ENCODE measurements at places on chromosomes 6 and 20.

DNA sequence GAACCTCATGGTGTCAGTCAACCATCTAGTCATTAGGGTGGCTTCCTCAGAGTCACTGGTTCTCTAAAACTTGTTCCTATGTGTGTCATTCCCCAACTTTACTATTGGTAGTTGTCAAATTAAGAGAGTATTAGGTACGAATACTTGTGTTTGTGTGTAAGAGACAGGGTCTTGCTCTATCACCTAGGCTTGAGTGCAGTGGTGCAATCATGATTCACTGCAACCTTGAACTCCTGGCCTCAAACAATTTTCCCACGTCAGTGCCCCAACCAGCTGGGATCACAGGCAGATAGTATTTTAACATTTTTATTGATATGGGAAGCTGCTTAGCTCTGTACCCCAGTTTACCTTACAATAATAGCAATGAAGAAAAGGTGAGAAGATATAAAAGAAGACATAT lies 50.6 kb downstream of the BMP6 start:
- DNase-seq = no peak

GRCh38 chr6:6818078-6818639 lies 229.6 kb downstream of the LY86 start:
- DNase-seq = no peak

DNA sequence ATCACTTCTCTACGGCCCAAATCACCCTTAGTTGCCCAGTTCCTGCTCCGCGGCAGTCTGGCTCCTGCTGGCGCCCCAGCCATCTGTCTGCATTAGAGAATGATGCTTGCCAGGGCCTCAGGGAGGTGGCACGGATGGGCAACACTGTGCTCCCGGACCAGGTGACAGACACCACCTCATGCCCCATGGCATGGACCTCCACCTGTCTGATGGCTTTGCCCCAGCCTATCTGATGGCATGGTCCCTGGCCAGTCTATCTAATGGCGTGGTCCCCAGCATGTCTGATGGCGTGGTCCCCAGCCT lies 18.8 kb upstream of the MRGBP start:
- DNase-seq = no peak

- no peak for DNase-seq
Measured at GRCh38 chr6:45377043-45377553, 636 bp downstream of the SUPT3H start.

DNA sequence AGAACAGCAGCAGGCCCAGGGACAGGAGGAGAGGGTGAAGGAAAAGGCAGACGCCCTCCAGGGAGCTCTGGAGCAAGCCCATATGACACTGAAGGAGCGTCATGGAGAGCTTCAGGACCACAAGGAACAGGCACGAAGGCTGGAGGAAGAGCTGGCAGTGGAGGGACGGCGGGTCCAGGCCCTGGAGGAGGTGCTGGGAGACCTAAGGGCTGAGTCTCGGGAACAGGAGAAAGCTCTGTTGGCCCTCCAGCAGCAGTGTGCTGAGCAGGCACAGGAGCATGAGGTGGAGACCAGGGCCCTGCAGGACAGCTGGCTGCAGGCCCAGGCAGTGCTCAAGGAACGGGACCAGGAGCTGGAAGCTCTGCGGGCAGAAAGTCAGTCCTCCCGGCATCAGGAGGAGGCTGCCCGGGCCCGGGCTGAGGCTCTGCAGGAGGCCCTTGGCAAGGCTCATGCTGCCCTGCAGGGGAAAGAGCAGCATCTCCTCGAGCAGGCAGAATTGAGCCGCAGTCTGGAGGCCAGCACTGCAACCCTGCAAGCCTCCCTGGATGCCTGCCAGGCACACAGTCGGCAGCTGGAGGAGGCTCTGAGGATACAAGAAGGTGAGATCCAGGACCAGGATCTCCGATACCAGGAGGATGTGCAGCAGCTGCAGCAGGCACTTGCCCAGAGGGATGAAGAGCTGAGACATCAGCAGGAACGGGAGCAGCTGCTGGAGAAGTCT lies 25.5 kb downstream of the C20orf173 start:
- DNase-seq = no peak

GRCh38 chr6:154356690-154357089 lies at the start of gene IPCEF1:
IPCEF1 (minus strand) TSS chr6:154356803; CDS start chr6:154265947, 90,856 bp downstream.
- no peak for DNase-seq

- DNase-seq = peak; percentile 21
Measured at GRCh38 chr6:99330159-99330558, 19.3 kb downstream of the FAXC start.

DNA sequence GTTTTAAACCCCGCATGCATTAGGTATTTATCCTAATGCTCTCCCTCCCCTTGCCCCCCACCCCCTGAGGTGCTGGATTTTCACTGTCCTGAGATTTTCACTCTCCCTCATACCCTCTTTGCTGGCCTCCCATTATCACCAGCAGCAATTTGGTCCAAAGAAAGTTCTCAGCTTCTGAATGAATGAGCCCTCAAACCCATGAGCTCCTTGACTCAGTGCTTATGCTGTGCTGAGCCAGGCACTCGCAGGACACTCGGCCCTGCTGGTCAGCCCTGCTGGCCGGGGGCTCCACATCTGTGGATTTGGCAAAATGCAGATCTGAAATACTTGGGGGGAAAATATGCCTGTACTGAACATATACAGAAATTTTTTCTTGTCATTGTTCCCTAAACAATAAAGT lies 153.2 kb upstream of the QKI start:
- no peak for DNase-seq

DNA sequence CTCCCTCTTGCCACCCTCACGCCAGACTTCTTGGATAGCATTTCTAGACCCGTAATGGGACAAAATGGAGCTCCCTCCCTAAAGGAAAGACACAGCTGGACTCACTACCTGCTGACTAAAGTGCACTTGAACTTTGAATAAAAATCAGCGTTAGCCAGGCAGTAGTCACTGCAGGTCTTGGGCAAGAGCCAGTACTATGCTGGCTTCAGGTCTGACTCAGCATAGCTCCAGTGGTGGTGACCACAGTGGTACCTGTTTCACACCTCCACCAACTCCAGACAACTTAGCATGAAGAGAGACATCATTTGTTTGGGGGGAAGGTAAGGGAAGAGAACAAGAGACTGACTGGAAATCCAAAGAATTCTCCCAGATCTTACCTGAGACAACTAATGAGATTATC lies 906.8 kb downstream of the GRIK2 start:
- DNase-seq = no peak

- DNase-seq = no peak
Measured at GRCh38 chr6:58198301-58198700, 880.9 kb downstream of the PRIM2 start.

DNA sequence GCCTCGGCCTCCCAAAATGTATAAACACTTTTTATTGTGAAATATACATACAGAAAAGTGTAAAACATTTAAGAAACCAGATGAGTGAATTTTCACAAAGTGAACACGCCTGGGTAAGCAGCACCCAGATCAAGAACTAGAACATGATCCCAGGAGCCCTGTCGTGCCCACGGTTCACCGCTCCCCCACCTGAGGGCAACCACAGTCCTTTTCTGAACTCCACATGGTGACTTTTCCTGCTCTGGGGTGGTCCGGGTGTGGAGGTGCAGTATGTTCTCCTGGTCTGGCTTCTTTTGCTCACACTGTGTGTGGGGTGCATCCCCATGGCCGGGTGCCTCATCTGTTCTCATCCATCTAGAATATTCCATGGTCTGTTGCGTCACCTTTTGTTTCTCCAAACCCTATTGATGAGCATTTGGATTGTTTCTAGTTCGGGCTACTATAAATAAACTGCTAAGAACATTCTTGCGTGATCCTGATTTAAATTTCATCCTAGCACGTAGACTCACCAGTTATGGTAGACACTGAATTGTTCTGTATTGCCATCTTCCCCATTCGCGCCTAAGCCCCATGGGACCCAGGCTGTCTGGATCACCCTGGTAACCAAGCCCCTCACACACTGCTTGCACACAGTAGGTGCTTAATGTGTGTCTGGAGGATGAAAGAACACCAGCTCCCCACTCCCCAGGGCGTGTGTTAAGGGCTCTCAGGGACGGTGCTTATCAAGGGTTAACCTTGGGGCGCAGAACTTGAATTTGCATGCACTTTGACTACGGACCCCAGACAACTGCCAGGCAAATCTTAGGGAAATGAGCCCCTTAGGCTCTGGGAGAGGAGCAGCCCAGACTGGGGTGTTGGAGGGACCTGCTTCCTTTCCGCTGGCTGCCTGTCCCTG lies 56.2 kb downstream of the CTCFL start:
- no peak for DNase-seq

- no peak for DNase-seq
Measured at GRCh38 chr6:33080127-33081089, 4.6 kb downstream of the HLA-DPB1 start.

DNA sequence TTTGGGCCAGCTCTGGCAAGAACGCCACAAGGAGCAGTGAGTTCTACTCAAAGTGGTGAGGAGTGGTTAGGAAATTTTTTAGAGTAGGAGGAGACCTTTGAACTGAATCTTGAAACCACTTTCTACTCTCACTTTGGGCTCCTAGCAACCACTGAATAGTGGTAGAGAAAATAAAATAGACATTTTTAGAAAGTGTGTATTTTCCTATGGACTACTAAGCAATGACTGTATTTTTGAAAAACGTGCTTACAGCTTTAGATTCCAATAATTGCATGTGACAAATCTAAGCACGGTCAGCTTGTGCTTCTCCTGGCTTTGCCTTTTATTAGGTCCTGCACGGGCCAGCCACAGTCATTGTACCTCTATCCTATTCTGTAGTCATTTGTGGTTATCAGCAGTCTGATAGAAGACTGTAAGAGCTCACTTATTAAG lies 8.7 kb upstream of the IFNGR1 start:
- no peak for DNase-seq

DNA sequence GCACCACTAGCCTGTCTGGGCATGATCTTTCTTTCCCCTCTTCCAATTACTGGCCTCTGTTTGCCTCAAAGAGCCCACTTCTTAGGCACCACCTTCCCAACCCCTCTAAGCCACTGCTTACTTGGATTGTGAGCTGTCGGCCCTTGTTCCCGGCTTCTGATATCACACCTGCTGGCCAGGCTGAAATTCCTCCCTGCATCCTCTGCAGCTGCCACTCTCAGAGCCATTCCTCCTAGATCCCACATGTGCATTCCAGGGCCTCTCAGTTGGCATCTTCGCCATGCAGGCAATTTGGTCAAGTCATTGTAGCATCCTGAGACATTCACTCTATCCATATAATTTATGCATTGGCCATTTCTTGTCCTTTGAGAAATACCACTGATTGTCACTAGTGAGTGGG lies 135.9 kb downstream of the OLIG3 start:
- no peak for DNase-seq

- no peak for DNase-seq
Measured at GRCh38 chr6:39924283-39924682, 10.0 kb downstream of the MOCS1 start.

- no peak for DNase-seq
Measured at GRCh38 chr6:55568808-55569439, 10.1 kb downstream of the HMGCLL1 start.

DNA sequence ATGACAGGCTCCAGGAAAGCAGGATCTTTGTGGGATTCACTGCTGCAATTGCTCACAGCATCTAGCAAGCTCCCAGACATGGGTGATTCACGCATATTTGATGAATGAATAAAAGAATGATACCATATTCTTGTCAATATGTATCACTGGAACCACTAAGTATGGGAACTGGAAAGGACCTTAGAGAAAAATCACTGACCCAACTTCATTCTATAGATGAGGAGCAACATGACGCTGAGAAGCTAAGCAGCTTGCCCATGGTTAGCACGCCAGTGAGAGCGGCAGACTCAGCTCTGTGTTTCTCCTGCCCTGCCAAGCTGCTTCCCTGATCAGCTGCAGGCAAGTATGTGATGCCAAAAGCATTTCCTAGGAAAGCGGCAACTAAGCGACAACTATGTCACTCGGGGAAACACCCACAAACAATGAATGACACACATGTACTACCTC lies 66.8 kb downstream of the PPP1R3G start:
- no peak for DNase-seq

DNA sequence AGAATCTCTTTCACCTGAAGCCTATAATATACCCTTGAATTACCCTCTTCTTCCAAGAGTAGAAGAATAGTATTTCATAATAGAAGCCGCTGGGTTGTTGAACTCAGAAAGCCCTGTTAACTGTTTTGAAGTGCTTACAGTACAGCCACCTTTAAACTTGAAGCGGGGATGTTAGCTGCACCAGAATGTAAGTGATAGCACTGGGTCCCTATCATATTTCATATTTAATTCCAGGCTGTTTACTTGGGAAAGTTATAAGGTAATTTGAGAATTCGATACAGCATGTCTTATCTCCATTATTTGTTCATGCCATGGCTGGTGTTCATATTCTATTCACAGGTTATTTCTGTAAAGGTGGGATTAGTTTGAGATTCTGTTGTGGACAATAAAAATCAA lies 63.5 kb upstream of the VSTM2L start:
- DNase-seq = no peak

DNA sequence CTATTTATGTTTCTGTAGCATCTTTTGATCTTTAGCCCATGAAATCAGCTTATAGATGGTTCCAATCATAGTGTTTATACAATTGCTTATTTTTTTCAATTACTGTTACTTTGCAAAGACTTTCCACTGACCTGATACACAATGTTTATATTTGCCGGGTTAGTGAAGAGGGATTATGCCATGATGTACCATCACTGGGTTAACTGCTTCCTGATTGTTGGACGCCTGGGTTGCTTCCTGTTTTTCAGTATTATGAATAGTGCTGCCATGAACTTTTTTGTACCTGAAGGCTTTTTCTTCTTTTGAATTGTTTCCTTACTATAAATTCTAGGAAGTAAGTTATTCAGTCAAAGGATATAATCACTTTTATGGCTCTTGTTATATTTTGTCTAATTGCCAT lies 6.9 kb downstream of the MANBAL start:
- DNase-seq = no peak

DNA sequence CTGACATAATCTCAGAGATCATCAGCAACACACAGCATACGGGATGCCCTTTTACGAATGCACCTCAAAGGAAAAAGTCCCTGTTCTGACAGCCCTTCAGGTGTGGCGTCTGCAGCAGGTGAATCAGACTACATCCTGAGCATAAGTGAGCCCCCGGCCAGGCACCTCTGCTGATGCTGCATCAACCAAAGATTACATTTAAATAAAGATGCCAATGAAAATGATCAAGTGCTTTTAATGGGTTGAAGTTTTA lies 58.7 kb downstream of the INSM1 start:
- DNase-seq = no peak

DNA sequence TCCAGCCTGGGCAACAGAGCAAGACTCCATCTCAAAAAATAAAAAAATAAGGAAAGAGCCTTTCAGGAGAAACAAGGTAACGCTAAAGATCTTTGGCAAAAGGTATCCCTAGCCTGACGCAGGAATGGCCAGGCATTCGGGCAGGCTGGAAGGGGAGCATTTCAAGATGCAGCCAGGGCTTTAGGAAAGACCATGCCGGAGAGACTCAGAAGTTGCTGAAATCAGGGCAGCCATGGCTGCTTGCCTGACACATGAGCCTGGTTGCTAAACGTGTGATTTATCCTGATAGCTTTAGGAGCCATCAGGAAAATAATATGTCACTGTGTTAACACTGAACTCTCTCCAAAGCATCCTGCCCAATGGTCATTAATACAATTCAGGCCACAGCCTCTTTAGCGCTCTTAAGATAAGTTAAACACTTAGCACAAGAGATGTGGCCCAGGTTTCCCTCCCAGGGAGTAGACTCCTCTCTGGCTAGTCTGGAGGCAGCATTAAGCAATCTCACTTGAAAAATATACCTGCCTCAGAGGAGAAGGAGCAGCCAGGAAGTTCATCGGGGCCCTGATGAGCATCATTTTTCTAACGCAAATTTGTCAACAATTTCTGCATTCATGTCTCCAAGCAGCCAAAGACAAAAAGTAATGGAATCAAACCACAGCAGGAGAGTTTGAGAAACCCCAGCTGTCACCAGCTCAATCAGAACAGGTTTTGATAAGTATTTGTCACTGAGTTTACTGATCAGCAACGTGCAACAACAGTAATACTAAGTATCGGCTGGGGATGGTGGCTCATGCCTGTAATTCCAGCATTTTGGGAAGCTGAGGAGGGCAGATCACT lies 200.0 kb downstream of the ZMYND8 start:
- no peak for DNase-seq

Measured in stimulated activated CD8-positive, alpha-beta memory T cell treated with anti-CD3 and anti-CD28 coated beads, Interleukin-7, amount 100 ng/mL, for 4 hours (primary cell).